ENCODE measurements at places on chromosomes 5 and 9.

DNA sequence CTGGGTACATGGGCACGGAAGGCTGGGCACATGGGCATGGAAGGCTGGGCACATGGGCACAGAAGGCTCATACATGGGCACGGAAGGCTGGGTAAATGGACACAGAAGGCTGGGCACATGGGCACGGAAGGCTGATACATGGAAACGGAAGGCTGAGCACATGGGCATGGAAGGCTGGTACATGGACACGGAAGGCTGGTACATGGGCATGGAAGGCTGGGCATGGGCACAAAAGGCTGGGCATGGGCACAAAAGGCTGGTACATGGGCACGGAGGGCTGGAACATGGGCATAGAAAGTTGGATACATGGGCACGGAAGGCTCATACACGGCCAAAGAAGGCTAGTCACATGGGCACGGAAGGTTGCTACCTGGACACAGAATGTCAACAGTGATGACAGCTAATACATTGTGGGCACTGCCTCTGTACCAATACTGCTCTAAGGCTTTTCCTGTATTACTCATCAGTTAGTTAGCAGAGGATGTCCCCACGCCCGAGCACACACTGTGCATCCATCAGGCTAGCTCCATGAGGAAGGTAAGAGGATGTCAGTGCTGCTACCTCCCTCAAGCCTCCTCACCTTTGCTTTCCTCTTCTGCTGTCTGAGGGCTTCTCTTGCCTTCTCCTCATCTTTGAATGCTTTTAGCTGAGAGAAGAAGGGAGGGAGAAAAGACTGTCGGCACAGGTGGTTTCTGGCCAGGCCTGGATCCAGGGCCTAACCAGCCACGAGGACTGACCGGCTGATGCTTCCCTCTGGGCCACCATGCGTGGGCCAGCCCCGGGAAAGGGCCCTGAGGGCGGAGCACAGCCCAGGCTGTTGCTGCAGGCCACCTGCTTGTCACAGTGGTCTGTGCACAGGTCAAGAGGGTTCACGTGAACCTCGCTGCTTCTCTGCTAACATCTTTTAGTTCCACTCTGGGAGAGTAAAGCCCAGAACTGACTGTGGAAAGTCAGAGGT lies 14.3 kb downstream of the GPX3 start:
- no peak for DNase-seq

DNA sequence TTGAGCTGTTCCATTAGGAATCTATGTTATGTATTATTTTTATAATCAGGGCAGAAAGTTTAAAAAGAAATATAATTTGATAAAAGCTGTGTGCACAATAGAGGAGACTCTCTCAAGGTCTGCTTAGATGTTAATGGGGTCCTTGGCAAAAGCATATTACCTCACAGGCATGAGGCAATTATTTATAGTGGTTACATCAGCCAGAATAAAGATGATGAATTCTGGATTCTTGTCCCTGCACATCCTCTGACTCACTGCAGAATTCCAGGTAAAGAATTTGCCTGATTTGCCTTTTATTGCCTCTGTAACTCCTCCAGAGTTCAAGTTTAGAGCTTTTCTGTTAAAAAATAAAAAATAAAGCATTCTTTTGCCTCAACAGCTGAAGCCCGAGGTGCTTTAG lies 253.6 kb downstream of the MAST4 start:
- DNase-seq: no peak

- no peak for DNase-seq
Measured at GRCh38 chr5:58452566-58453258, 7.2 kb downstream of the PLK2 start.

GRCh38 chr9:114459464-114459863 lies 45.8 kb downstream of the WHRN start:
- DNase-seq: no peak

GRCh38 chr5:39411061-39411460 lies 13.7 kb downstream of the DAB2 start:
- DNase-seq: no peak

DNA sequence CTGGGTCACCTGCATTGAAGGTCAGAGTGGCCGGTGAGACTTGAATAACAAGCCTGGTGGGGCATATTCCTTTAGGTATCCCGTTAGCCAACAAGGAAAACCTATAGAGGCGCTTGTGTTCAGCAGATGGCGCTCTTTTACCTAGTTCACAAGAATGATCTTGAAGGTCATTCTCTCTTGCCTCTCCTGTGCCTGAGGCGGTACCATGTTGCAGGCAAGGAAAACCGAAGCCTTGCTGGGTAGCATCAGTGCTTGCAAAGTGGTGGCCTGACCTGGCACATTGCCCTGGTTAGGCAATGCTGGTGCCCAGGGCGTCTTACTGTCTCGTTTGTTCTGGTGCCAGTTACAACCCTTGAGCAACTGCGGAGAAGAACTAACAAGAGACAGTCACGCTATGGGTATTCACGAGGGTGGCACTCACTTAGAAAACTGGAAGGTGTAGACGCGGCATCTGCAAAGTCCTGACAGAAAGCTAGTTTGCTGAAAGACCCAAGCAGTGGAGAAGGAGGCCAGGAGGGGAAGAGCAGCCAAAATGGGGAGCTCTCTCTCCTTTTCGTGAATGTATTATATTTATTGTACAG lies 56.7 kb downstream of the AOPEP start:
- no peak for DNase-seq

DNA sequence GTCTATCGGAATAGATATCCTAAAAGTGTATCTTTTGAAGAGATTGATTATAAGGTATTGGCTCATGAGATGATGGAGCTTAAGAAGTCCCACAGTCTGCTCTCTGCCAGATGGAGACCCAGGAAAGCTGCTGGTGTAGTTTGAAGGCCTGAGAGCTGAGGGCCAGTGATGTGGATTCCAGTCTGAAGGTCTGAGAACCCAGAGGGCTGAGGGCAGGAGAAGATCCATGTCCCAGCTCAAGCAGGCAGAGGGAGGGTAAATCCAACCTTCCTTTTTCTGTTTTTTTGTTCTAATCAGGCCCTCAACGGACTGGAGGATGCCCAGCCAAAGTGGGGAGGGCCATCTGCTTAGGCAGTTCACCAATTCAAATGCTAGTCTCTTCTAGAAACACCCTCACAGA lies 11.0 kb upstream of the ABL1 start:
- no peak for DNase-seq

DNA sequence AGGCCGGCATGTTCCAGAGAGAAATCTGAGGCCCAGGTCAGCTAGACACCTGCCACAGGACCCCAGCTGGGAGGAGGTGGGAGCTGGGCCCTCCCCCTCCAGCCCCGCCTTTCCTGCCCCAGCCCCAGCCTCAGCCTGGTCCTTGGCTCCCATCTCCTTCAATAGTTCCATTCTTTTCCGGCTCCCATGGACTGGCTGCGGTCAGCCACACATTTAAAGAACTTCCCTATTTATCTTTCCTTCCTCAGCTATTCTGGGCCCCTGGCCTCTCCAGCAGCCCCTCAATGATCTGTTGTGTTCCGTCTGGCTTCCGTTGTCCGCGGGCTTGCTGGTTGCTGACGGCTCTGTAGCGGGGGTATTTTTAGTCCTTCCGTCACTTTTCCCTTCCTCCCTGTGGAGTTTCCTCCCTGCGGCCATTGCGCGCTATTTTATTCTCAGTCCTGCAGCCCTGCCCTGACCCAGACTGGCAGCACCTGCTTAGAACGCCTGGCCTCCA lies 73.8 kb downstream of the AMBP start:
- no peak for DNase-seq

- DNase-seq: no peak
Measured at GRCh38 chr5:122639864-122640263, 135.0 kb upstream of the SNX2 start.

All from stimulated activated CD4-positive, alpha-beta T cell treated with anti-CD3 and anti-CD28 coated beads, Interleukin-1b, Interleukin-23, amount 100 ng/mL, for 24 hours (primary cell).